Fibroblast of gingiva (primary cell): ENCODE measurements at places on chromosomes 11 and 22.

DNA sequence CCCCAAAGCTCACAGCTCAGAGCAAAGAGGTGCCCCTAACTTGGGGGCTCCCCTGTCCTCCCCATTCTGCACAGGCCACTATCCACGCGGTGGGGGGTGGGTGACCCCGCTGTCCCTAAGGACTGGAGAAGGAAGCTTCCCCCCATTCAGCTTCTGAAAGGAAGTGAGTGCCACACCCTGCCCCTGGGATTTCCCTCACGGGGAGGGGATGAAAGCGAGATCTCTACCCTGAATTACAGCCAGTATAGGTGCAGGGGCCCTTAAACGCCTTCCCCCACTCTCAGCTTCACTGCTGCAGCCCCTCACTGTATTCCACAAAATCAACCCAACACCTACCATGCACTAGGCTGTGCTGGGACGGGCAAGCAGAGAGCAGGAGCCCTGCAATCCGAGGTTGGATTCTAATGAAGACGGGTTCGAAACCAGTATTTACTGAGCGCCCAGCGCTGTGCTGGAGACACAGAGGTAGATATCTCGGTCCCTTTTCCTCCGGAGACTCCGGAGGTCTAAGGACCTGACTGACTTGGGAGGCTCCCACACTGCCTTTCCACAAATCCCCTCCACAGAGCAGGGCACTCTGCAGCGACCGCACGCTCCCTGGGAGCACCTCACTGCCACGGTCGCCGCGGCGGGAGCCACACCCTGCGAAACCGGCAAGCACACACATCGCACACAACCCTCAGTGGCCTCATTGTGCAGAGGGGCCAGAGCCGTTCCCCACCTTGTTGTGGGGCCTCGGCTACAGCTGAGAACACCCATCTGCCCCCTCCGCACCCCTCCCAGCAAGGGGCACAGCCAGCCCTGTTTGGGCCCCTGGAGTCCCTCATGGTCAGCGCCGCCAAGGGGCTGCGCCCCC is 1.8 kb downstream of the AHNAK start:
- no peak for DNase-seq

- no peak for DNase-seq
Observed at GRCh38 chr22:39872548-39872947, 21.0 kb downstream of the ENTHD1 start.

- DNase-seq = peak; percentile 45
Observed at GRCh38 chr11:79087238-79087960, 353.4 kb downstream of the TENM4 start.

- no peak for DNase-seq
Observed at GRCh38 chr11:94472916-94473799, 20.5 kb downstream of the MRE11 start.

DNA sequence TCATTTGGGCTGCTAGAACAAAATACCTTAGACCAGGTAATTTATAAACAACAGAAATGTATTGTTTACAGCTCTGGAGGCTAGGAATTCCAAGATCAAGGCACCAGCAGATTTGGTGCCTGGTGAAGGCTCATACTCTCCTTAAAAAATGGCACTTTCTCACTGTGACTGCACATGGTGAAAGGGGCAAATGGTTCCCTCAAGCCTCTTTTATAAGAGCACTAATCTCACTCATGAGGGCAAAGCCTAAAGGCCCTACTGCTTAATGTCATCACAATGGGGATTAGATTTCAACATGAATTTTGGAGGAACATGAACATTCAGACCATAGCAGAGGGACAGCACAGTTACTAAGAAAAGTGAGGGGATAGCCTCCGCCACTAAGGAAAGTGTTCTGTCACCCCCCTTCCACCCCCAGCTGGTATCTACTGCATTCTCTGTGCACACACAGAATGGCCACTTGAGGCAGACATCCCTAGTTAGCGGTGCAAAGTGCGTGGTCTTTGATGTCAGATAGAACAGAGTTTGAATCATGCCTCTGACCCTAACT is 47.2 kb upstream of the CEP295 start:
- DNase-seq = no peak

DNA sequence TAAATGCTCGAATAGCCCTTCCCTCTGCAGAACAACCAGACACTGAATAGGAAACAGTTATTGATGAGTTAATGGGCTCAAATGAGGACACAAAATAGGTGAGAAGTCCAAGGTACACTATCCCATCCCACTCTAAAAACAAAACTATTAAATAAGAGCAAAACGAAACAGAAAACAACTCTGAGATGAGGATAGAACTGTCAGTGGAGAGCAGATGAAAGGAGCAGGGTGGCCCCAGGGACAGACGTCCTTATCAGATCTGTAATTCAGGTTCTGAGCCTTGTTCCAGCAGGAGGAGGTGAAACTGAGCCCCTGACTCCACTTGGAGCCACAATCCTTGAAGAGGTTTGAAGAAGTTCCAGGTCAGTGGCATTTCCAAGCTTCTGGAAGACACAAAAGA is 8.5 kb upstream of the SNX19 start:
- no peak for DNase-seq

DNA sequence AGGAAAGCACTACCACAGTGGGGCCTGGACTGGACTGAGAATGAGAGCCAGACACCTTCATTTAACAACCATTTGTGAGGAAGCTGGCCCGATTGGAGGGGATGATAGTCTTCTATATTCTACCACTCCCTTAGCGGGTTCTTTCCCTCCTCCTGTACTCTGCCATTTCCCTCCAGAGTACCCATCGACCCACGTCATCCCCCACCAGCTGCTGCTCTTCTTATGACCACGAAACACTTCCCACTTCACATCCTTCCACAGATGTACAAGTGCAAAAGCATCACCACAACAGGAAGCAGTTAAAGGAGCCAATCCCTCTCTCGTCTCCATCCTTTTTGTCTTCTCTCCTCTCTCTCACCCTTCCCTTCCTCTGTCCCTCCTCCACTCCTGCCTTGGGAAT is 18.0 kb upstream of the UBASH3B start:
- no peak for DNase-seq

GRCh38 chr11:100630898-100631297 is 56.2 kb upstream of the ARHGAP42 start:
- DNase-seq = no peak

DNA sequence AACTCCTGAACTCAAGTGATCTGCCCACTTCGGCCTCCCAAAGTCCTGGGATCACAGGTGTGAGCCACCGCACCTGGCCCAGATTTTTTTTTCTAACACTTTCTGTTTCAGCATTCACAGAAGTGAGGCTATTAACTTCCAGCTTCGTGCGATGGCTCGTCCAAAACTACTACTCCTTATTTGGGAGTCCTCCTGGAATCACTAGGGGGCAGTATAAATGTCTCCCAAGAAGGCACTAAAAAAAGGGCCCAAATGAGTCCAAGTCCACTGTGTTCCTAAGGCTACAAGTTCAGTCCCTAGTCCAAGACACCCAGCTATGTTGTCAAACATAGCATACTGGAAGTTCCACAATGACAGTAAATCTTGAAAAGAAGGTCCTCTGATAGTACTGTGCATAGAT is 63.2 kb upstream of the BIRC3 start:
- DNase-seq = no peak

GRCh38 chr22:19579880-19580279 is 55.7 kb upstream of the CLDN5 start:
- DNase-seq = no peak

- no peak for DNase-seq
Observed at GRCh38 chr22:41658869-41659268, 29.8 kb downstream of the SNU13 start.

- no peak for DNase-seq
Observed at GRCh38 chr11:5865826-5866225, 8.3 kb upstream of the OR52E8 start.

DNA sequence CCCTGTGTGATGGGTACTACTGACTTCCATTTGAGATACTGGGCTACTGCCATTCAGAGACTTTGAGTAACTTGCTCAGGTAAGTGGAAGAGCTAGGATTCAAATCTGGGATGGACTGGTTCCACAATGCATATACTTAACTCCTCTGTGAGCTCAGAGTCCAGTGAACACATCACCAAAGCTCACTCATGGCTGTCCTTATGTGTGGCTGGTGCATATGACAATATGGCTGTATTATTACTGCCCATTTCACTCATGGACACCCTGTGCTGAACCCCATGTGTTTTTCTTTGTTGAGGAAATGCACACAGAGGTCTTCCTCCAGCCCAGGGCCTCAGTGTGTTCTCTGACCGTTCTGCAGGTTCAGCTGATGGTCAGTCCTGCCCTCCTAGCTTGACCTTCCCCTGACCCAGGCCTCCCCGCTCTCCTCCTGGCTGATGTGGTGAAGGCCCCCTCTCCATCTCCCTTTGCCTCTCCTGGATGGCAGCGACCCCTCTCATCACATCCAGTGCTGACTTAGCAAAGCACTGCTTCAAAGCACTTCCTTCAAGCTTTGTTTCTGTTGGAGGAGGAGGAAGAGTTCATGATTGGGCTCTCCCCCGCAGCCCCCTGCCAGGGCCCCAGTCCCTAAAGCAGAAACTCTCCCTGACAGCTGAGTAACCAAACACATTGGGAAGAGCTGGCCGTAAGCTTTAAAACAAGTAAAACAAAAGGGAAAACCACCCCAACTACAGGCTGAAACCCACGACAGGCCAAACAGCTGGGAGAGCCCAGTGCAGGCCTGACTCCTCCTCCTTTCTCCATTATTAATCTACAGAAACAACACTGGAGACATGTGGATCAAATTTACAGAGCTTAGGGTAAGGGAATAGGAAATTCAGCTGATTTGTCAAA is 101.2 kb downstream of the NAT10 start:
- no peak for DNase-seq

DNA sequence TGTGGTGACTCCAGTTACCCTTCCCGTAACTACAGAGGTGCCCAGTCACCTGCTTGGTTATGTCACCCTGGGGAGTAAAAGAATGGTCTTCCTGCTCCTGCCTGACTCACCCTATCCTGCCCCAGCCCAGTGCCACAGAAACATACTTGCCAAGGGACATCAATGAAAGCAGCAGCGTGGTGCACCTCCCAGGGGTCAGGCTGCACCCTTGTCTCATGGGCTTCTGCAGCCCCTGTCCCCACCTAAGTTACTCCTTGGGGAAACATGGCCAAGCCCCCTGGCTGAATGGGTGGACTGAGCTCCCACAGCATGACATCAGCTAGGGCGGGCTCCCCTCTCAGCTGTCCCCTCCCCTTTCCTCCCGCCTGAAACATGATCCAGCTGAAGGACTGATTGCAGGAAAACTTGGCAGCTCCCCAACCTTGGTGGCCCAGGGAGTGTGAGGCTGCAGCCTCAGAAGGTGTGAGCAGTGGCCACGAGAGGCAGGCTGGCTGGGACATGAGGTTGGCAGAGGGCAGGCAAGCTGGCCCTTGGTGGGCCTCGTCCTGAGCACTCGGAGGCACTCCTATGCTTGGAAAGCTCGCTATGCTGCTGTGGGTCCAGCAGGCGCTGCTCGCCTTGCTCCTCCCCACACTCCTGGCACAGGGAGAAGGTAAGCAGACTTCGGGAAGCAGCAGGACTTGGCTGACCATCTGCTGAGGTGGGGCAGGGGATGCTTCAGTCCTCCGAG is at the start of gene HTR3A:
Gene HTR3A (plus strand): TSS at position 368 of the 730 bp plus-strand sequence. CDS start 218 bp downstream, at position 586.
- DNase-seq = no peak

DNA sequence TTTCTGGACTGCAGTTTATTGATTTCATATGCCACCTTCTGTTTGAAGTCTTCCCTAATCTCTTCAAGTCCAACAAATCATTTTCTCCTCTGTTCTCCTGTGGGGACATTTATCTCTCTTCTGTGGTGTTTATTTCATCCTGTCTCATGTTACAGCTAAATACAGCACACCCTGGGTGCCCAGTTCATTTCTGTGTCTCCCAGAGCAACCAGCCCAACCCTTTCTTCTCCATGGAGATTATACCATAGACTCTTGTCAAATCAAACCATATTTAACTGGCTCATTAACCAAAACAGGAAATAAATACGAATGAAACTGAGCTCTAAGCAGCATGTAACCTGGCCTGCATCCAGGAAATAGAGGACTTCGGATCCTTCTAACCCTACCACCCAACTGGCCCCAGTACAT is at the start of gene MS4A8:
Gene MS4A8 (plus strand): TSS at position 329 of the 408 bp plus-strand sequence. CDS start 1,249 bp downstream, outside the sequence.
- no peak for DNase-seq

DNA sequence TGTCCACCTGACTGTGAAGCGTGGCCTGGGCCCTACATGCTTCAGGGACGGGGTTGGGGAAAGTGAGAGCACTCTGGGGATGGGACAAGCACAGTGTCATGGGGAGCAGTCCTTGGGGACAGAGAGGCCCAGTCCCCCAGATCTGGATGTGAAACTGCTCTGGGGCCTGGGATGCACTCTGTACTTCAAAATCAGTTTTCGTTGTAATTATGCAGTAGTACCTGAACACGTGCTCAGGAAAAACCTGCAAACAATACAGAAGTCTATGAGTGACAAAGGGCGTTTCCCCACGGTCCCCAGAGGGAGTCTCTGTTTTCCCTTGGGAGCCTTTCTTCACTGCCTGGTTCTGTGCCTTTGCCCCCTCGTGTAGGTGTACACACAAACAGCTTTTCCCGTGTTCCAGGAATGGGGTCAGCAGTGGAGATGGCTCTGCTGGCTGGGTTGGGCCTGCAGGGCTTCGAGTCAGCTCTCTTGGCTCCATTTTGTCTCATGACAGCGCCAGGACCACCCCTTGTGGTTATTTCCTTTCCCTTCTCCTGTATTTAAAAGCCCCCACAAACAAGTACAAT is 5.2 kb upstream of the TNFRSF13C start:
- DNase-seq = no peak

- DNase-seq = no peak
Observed at GRCh38 chr11:20161923-20162744, 1.9 kb upstream of the DBX1 start.

- DNase-seq = peak; percentile 24
Observed at GRCh38 chr11:111851636-111852035, 19.7 kb downstream of the ALG9 start.

DNA sequence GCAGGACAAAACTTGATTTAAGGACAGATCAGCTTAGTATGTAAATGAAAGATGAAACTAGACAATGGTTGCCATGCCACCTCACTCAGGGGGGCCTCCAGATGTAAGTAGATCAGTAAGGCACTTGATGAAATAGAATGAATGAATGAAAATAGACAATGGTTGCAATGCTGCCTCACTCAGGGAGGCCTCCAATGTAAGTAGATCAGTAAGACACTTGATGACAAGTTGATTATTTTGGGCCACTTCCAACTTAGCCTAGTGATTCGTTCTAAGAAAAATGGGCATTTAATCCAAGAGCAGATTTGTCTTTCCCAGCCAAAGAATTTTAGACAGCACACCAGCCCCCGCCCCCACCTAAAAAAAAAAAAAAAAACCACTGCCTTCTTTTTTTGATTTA is 19.2 kb upstream of the SLC5A12 start:
- DNase-seq = peak; percentile 86

DNA sequence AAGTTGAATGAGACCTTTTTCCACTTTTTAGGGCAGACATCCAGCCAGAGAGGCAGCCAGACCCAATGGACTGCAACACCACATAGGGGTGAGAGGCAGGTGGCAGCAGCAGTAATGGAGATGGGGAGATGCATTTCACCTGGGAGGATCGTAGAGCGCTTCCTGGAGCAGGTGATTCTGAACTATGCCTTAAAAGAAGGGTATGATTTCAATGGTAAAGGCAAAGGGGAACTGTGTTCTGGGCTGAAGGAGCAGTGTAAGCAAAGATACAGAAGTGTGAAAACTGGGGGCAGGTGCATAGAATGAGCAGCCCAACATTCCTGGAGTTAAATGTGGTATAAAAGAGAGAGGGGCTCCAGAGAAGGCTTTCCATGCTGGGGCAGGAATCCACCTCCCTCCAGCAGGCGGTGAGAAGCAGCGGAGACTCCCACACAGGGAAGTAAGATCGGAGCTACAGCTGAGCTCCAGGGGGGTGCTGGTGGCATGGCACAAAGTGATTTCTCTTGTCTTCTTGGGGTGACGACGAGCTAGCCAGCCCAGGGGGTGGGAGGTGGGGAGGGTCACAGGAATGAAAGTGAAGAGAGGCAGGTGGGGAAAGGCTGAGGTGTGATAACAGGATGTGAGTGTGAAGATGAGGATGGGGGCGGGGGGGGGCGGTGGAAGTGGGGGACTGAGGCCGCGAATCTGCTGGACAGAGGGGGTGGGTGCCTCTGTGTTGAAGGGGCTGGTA is 4.3 kb upstream of the SERHL2 start:
- DNase-seq = no peak
